CD4-positive, alpha-beta T cell treated with Interleukin-15 for 1 hour (primary cell): ENCODE measurements at places on chromosomes 4 and X.

DNA sequence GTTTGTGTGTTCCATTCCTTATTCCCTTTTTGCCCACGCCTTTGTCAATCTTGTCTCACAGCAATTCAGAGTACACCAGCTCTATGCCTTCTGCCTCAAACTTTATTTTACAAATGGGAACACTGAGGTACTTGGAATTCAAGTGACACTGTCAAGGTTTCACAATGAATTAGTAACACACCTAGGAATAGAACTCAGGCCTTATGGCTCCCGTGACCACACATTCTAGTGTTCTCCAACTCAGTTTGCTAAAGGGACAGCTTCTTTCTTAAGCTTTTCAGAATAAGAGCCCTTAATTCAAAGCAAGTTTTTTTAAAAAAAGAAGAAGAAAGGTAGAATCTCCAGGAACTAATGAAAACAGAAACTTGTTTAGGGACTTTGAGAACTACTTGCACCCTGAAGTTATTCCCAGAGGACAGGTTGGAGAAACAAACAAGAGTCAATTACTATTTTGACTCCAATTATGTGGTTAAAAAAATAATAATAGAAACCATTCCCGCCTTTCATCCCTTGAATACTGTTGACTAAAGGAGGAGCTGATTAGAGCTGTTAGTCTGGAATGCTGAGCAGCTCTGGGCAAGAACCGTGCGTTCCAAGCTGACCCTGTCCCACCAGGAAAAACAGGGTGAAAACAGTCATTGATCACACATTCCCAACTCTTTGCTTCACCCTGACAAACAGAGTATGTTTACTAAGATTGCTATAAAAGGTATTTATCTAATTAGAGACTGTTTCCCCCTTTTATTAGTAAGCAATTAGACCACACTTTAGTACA is 408.8 kb upstream of the CNKSR2 start:
- no peak for DNase-seq

GRCh38 chr4:104533156-104533555 is 38.5 kb upstream of the CXXC4 start:
- no peak for DNase-seq

GRCh38 chr4:81990211-81990610 is 383.6 kb downstream of the HNRNPD start:
- no peak for DNase-seq

- no peak for DNase-seq
These were observed 138.9 kb upstream of the IL1RAPL2 start for GRCh38 chrX:104427073-104427472.

GRCh38 chr4:70531981-70532380 is 13.6 kb downstream of the AMTN start:
- no peak for DNase-seq

GRCh38 chr4:82136161-82136801 is 237.5 kb downstream of the HNRNPD start:
- no peak for DNase-seq

GRCh38 chr4:47835494-47835893 is 2.4 kb downstream of the CORIN start:
- DNase-seq: no peak

- DNase-seq: no peak
These were observed 34.0 kb upstream of the VEGFD start for GRCh38 chrX:15418041-15418706.

- DNase-seq: no peak
These were observed 92.2 kb upstream of the PGRMC2 start for GRCh38 chr4:128379860-128380259.

GRCh38 chrX:130895299-130895698 is 7.7 kb downstream of the ENOX2 start:
- DNase-seq: no peak

DNA sequence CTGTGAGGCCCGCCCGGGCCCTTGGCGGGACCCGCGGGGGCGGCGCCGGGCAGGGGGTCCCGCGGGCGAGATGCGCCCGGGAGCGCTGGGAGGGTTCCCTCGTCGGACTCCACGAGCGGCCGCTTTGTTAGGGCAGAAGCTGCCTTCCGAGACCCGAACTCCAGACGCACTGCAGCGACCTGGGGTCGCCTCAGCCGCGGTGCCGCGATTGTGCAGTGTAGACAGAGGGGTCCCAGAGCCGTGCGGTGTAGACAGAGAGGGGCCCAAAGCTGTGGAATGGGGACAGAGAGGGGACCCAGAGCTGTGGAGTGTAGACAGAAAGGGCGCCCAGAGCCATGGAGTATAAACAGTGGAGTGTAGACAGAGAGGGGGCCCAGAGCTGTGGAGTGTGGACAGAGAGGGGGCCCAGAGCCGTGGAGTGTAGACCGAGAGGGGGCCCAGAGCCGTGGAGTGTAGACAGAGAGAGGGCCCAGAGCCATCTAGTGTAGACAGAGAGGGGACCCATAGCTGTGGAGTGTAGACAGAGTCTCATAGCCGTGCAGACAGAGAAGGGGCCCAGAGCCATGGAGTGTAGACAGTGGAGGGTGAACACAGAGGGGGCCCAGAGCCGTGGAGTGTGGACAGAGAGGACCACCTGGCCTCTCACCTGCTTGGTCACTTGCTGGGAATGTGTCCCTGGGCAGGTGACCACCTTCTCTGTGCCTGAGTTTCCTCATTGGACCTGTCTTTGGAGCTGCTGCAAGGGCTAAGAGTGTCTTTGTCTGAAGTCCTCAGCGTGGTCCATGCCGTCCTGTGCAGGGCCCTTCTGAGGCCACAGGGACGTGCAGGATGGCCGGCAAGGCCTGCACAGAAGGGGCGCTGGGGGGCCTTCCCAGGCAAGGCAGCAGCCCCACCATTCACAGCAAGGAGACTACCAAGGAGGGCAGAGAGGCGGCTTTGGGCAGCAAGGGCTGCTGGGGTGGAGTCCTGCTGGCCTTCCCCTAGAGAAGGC is 875 bp downstream of the RGS12 start:
- no peak for DNase-seq

DNA sequence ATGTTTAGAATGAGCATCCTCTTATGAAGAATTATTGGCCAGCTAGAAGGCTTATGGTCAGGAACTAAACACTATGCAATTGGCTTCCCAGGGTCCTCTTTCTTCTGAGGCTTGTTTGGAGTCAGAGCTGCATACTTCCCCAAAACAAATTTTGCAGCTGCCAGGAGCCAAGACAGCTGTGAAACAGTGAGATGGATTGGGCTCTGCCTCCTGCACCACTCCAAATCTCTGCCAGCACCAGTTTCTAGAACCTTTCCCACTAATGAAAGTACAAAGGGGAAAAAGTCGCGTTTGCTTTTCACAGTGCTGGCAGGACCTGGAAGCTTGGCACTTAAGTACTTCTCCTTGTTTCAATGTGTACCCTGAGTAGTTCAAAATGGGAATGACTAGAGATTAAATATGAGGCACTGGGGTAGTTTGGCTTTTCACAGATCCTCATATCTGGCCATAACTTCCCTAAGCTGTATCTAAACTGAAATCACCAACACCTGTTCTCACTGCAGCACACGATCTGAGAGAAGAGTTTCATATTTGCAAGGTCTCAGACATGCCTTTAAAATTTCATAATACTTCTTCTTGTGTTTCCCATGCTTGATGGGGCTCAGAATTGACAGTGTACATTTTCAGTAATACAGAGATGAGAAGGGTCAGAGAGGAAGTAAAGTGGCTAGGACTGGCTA is 20.7 kb upstream of the AR start:
- no peak for DNase-seq

DNA sequence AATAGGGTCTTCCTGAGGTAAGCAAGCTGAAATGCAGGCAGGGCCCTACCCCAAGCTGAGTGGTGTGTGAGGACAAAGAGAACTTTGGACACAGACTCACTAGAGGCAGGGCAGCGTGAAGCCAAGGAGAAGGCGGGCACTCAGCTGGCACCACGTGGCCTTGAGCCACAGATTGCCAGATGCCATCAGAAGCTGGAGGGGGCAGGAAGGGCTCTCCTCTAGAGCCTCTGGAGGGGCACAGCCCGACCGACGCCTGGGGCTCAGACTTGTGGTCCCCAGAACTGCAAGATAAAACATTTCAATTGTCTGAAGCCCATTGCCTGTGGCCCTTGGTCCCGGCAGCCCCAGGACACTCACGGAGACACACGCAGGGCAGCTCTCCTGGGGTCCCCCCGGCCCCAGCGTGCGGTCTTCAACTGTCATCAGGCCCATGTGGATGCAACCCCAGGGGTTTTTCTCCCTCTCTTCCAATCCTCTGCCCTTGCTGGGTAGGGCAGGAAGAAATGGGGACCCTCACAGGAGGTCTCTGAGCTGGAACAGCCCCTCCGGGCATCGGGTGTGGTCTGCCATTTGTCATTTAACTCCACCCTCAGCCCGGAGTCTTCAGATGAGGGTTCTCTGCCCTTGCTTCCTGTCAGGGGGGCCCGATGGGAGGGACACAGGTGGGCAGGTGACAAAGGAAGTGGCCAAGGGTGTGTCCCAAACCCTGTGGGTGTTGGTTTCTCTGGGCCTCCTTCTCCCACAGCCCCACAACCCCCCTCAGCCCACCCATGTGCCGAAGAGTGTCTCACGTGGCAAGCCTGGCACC is 22.2 kb downstream of the HMX1 start:
- DNase-seq: peak; percentile 12

DNA sequence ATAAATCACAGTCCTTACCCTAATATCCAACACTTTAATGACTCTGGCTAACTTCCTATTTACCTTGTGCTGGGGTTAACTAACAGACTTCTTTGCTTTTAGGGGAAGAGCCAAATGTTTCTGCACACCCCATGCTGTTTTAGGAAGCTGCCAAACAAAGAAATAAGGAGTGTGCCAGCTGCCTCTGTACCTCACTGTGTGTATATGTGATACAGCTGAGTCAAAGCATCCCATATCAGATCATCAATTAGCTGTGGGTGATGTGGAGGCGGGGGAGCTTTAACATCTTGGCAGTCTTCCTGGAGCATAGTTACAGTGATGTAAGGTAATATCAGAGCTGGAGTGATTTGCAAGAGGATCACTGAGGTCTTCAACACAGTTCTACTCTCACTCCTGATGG is 95.4 kb downstream of the COL25A1 start:
- no peak for DNase-seq

DNA sequence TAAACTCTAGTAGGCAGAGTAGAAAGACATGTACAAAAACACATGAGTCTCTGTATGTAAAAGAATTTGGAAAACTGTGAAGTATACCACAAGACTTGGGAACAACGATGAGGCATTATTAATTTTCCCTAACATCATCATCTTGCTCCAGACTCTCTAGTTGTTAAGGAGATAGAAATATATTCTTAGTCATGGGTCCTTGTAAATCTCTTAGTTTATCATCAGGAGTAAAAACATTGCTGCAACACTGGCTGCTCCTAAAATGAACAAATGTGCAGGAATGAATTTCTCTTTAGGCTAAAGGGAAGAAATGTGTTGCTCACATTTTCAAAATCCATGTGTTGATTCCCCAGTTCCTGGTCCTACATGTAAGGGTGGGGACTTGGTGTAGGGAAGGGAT is 384.6 kb downstream of the STIM2 start:
- no peak for DNase-seq
